ENCODE measurements at places on chromosomes 12 and 14.

- no peak for DNase-seq
These were observed 32.3 kb upstream of the FICD start for GRCh38 chr12:108482717-108483212.

GRCh38 chr12:121293603-121294002 is 2.9 kb downstream of the CAMKK2 start:
- DNase-seq = no peak

GRCh38 chr12:112908548-112908947 is 1.8 kb downstream of the OAS1 start:
- DNase-seq = no peak

- no peak for DNase-seq
These were observed 340.9 kb downstream of the PCNX1 start for GRCh38 chr14:71248194-71248593.

- DNase-seq = no peak
These were observed 1.9 kb downstream of the PCNX4 start for GRCh38 chr14:60093606-60094005.
